ENCODE measurements at places on chromosomes 12 and 14. TPM values are rescaled to one million over a fixed set of nuclear protein-coding genes. Genes with fewer than 3 reads are reported as not detected.

- DNase-seq: no peak
These were observed 30.1 kb upstream of the DHRS7 start for GRCh38 chr14:60195179-60195810.

DNA sequence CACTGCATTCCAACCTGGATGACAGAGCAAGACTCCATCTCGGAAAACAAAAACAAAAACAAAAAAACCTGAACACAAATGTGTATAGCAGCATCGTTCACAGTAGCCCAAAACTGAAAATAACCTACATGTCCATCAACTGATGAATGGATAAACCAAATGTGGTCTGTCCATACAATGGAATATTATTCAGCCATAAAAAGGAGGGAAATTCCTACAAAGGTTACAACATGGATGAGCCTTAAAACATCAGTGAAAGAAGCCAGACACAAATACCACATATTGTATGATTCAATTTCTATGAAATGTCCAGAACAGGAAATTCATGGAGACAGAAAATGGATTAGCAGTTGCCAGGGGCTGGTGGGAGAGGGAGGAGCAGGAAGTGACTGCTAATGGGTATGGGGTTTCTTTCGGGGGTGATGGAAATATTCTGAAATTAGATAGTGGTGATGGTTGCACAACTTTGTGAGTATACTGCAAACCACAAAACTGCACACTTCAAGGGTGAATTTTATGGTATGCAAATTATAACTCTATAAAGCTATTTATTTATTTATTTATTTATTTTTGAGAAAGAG, 4.0 kb downstream of the MYL2 start:
- DNase-seq: no peak

DNA sequence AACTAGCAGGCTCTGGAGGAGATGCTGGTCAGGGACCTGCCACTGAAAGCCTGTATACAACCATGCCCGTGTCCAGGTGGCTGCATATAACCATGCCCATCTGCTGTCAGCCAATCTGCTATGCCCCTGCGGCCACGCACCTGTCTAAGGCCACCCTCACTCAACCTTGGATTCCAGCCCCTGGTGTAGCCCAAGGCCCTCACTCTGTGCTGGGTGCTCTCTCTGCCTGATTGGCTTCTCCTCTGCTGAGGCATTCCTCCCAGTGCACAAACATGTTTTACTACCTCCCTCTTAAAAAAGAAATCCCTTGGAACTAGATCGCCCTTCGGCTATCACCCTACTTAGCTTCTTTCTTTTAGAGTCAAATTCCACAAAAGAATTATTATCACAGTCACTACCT, 45.5 kb downstream of the ZFP36L1 start:
- no peak for DNase-seq

The KRT86 gene
- not detected for total RNA-seq

DNA sequence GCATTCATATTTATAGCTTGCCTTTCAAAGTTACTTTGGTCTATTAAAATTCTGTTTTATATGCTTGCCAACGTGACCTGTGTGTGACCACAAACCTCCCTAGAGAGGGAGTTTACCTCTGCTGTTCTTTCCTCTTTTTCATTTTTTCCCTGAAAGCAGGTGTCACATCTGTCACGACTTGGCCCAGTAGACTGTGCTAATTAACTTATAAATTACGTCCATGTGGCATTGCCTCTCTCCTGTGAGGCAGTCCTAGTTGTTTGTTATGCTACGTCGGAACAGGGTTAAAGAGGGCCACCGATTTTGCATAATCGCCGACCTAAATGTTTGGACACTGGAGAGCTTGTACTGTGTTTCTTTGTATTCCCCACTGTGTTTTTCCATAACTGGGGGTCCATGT, 343.9 kb upstream of the FLRT2 start:
- no peak for DNase-seq

DNA sequence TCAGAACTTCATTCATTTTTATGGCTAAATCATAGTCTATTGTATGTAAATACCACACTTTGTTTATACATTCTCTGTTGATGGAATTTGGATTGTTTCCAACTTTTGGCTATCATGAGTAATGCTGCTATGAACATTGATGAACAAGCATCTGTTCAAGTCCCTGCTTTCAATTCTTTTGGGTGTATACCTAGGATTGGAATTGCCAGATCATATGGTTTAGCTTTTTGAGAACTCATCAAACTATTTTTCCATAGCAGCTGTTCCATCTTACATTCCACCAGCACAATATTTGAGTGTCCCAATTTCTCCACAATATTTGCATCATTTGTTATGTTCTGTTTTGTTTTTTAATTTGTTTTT, 52.3 kb upstream of the CCND2 start:
- no peak for DNase-seq

DNA sequence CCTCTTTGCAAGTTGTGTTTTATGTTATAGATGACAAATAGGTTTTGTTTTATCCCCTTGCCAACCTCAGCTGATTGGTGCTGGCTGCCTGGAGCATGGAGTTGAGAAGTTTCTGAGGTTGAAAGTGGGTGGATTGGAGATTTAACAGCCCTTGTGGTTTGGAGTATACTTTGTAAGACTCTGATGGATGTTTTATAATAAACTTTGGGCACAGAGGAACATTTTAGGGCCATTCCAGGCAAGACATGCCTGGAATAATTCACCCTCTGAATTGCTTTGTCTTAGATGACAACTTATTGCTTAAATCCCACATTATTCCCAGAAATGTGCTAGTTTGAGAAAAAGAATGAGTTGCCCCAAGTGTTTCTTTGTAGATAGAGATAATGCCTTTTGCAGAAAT, 158.9 kb downstream of the SLC5A8 start:
- DNase-seq: no peak

The OAS2 gene
- total RNA-seq: 6.5 TPM

- peak; percentile 73 for DNase-seq
These were observed 598 bp downstream of the HIF1A start for GRCh38 chr14:61695695-61696527.

GRCh38 chr12:14784471-14784870, 18.8 kb downstream of the WBP11 start:
- DNase-seq: no peak

The EFCAB11 gene
- 3.8 TPM for total RNA-seq

DNA sequence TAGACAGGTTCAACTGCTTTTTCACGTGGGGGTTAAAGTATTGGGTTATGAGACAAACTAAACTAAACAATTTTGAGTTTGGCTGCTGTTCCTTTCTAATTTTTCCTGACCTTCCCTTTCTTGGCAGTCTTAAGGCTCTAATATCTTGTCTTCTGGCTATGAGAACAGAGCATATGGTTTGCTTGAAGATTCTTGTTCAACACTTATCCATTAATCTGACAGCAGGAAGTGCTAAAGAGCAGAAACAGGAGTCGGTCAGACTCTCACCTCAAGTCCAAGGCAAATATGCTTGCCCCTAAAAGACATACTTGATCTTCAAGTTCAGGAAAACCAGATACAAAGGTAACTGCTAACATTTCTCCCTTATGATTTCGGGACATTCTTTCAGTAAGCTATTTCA, 52.6 kb upstream of the KCNJ8 start:
- DNase-seq: no peak

GRCh38 chr12:112126000-112126438, 659 bp downstream of the TRAFD1 start:
- DNase-seq: no peak

DNA sequence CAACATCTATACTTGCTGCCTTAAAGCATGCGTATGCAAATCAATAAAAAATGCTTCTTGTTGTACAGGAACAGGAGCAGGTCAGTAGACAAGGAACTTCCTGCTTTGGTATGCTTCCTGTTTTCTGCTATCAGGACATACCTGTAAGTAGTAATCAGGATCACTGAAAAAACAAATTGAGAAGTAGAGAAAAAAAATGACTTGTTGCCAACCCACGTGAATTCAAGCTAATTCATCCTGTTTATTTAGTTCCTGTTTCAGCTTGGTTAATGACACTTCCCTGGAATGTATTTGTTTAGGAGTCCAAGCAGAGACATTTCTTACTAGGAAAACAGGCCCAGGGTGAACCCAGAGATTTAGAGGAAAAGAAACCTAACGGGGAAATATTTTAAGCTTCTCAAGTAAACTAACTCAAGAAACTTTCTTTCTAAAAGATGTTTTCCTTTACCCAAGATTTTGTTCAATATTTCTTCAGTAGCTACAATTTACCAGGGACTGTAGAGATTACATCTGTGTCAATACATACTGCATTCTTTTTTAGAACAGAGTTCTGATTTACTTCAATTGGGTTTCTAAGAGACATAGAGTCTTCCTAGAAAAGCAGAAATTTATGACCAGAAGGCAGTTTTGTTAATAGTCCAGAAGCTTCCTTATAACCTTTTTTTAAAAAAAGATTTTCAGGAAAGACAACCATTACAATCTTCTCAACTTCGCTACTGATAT, 124.2 kb downstream of the PAWR start:
- no peak for DNase-seq

The ESPL1 gene
- total RNA-seq: 1.3 TPM

- no peak for DNase-seq
These were observed 2.8 kb upstream of the CNIH1 start for GRCh38 chr14:54443981-54444380.

DNA sequence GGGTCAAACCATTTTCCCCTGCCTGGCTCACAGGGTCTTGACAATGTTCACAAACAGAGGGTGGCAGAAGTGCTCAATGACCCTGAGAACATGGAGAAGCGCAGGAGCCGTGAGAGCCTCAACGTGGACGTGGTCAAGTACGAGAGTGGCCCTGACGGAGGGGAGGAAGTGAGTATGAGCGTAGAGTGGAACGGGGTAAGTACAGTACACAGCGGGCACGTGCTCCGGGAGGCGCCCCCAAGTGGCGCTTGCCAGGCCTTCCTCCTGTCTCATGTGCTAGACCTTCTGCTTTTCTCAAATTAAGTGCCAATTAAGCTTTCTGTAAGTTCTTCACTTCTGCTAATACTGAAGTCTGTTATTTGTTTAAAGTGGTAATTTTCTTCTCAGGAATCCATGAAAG, 35.9 kb downstream of the XRCC3 start:
- DNase-seq: peak; percentile 41

DNA sequence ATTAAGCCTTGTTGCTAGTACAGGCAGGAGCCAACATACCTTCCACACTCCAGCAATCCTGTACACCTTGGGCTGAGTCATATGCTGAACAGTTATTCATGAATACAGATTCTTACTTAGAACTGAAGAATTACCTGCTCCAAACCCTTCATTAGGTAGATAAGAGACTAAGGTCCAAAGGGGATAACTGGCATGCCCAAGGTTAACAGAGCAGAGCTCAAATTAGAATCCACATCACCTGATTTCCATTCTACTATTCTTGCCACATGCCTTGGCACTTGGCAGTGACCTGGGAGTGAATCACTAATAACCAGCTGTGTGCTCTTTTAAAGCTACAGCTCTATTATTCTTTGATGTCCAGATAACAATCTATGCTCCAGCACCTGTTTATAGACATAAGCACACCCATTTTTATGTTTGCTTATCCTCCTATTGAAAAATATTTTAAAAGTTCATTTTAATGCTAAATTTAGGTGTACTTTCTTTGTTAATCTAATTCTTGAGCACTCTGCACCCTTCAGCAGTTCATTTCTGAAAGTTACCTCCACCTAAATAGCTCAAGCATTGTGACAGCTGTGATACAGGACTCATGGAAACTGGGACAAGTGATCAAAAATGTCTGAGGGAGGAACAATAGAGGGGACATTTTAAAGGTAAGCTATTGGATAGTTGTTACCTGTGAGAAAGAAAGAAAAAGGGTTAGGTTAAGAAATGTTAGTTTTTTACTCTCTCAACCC, 19.4 kb downstream of the LPCAT3 start:
- DNase-seq: no peak

- DNase-seq: no peak
These were observed 367.9 kb downstream of the PAWR start for GRCh38 chr12:79322905-79323304.

GRCh38 chr14:101590062-101590461, 28.8 kb downstream of the DIO3 start:
- no peak for DNase-seq

Data from left cardiac atrium (tissue), 4 donors.